ENCODE measurements at places on chromosomes 2 and 18.

DNA sequence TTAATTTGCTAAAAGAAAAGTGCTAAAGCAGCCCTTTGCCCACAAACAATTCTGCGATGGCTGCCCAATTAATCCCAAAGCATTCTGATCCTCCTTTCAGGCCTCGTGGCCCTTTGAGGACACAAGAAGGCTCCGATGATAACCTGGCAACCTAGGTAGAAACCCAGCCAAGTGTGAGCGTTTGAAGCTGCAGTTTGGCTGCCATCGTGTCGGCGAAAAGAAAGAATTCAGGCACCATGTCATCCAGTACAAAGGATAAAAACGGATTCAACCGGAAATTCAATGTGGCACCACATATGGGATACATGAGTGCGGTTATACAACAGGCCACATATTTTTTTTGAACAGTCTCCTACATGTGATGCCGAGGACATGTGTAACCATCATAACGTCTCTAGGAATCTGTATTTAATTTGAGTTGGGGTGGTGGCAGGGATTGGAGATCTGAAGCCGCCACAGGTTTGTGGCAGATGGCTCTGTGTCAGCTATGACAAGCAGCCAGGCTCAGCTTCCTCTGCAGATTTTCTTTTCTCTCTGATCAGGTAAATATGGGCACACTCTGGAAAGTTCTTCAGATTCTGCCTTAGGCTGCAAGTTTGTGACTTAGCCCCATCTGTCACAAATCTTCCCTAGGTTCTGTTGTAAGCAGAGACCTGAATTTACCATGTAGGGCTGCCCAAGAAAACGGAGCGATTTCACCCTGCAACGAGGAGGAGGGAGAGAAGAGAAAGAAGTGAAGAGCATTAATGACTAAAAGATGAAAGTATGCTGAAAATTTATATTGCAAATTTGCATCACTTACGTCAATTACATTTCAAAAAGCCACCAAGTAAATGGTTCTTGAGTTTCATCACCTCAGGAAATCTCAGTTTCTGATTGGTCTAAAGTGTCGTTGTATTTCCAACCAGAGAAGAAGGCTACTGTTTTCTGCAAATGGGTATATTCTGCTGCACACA is 573.2 kb downstream of the ZEB2 start:
- DNase-seq, result no peak

GRCh38 chr18:60130284-60130683 is 230.5 kb downstream of the PMAIP1 start:
- DNase-seq, result no peak

DNA sequence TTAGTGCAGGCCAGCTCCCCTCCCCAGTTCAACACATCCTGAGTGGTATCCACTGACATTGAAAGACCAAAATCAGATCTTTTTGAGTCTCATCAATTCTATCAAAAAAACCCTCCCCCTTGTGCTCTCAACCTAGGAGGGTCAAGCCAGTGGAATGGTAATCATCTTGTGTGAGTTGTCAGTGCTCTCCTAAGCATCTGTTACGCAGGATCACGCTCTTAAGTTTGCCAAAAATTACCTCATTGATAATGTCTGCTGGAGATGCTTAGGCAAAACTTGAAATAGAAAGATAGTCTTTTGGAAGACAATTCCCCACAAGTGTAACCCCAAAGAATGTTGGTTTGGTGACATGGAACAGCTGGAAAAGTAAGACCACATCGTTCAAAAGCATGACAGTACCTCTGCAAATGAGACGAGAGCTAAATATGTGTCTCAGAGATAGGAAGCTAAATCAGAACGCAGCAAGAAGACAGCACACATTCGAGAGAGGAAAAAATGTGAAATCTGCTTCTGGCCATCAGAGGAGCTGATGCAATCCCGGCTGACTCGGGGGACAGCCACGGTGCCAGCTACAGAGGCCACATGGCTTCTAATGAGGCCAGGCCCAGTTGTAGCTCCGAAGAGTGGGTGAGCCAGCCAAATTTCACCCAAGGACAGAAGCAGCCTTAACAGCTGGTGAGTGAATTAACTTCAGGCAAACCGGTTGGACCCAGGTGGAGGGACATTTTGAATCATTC is 753.9 kb downstream of the RNF144A start:
- no peak for DNase-seq

DNA sequence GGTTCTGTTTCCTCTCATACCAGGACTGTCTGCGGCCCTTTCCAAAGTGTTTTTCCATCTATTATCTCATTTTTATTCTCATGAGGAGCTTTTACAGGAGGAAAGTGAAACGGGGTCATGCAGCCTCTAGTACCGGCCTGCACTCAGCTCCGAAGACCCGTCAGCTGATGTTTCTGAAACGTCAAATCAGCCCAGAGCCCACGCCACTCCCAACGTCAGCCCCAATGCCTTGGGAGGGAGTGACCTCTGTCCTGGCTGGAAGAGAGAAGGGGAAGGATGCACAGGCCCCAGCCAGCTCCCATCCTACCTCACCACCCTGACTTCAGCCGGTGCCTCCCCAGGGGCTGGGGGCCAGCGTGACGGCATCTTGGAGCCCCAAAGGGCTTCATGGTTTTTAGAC is 58.5 kb downstream of the ADCY3 start:
- DNase-seq, result no peak

- no peak for DNase-seq
These were observed 10.4 kb upstream of the NPAS2 start for GRCh38 chr2:100809506-100809905.

DNA sequence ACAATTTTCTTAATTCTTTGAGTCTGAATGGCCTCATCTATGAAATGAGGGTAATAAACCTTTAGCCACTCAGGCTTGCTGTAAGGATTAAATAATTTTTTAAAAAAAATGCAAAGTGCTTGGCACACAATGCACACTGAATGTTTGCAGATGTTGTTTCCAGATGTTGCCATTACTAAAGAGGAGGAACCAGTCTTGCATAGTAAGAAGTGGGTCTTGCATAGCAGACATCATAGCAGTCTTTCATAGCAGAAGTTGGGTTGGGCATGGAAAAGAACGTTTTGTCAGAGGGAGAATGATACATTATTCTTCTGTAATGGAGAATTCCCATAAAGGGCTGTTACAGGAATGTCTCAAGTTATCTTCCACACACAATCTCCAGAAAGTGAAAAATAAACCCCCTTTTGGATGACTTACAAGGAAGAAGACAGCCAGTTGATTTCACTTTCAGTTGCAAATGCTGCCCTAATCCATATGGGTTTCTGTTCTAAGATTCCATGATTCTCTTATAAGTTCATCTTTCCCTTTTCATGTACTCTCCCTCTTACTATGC is 327.7 kb downstream of the SUCLG1 start:
- no peak for DNase-seq

- DNase-seq, result no peak
These were observed 164.3 kb downstream of the MIB1 start for GRCh38 chr18:21904856-21905255.

DNA sequence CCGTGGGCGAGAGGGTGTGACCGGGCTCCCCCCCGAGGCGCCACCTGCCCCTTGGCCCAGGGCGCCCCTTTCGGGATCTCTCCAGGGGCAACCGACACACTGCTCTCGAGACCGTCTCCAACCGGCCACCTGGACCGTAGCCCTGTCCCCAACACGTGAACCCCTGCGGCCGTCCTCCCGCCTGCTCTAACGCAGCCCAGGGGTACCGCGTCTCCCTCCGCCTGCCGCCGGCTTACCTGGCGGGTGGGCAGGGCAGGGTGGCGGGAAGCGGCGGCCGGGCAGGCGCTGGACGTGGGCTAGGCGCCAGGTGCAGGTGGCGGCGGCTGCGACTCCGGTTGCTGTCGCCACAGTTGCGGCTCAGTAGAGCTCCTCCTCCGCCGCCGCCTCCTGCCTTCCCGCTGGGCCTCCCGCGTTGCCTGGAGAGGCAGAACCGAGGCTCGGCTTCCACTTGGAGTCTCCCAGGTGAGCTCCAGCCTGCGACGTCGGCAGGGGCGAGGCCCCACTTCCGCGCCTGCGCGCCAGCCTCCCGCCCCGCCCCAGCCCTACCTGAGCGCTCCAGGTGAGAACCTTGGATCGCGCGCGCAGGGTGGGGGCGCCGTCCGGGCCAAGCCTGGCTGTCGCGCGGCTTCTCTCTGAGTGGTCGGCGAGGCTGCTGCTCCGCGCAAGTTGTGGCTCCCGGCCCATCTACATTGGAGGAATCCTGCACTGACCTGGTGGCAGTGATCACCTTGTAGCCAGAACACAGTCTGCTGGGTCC is at the start of gene GALNT3:
GALNT3 (minus strand) TSS at position 469 of the 757 bp plus-strand sequence. CDS start 23,547 bp downstream, outside the sequence.
- DNase-seq, result peak; percentile 44

DNA sequence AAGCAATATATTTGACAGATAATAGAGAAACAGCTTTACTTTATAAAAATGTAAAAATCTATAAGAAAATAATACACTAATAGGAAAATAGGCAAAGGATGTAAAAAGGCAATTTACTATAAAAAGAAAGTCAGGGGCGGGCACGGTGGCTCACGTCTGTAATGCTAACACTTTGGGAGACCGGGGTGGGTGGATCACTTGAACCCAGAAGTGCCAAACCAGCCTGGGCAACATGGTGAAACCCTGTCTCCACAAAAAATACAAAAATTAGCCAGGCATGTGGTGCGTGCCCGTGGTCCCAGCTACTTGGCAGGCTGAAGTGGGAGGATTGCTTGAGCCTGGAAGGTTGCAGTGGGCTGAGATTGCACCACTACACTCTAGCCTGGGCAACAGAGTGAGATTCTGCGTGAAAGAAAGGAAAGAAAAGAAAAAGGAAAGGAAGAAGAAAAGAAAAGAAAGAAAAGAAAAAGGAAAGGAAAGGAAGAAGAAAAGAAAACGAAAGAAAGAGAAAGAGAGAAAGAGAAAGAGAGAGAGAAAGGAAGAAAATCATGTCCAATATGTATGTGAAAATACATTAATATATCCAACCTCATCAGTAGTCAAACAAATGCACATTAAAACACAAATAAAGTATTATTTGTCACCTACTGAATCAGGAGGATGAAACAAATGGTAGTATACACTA is 65.1 kb downstream of the ADD2 start:
- DNase-seq, result no peak

DNA sequence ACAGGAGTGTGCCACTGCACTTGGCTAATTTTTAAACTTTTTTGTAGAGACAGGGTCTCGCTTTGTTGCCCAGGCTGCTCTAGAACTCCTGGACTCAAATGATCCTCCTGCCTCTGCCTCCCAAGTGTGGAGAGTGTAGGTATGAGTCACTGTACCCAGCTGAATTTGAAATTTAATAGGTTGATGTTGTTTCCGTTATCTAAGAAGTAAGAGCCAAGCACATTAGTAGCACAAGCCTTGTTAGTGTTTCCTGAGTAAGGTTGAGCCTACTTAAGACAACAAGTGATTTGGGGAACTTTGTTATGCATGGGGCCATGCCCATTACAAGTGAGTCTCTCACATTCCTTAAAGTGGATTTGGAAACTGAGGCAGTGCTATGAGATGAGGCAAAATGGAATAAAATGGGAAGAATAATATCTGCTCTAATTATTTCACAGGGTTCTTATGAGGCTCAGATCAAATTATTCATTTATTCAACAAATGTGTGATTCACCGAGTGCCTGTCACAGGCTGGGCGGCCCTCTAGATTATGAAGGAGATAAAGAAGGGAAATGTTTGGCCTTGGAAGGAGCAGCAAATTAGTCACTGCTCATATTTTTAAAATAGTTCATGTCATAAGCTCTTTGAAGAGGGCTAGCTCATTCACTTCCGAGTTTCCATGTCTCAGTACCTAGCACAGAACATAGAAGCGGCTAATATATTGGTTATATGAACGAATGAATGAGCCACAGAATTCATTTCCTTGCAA is 217.2 kb downstream of the LDLRAD4 start:
- no peak for DNase-seq

DNA sequence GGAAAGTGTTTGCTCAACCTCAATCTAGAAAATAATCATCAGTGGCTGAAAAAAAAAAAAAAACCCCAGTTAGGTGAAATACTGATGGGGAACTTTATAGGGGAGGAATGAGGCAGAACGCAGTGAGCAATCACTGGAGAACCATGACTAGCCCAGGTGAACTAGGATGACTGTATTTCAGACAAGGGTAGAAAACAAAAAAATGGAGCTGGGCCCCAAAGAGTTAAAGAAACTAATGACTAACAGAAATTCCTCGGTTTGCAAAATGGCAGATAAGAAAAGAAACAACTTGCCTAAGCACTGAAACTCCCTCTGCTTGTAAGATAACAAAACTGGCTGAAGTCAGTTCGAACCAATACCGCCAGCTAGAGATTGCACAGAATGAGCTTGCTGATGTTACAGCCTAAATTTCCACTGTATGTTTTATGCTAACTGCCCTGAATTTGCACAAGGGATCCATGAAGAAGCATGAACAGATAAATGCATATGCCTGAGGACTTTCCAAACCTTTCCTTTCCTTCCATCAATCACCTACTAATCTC is 245.9 kb downstream of the METTL4 start:
- no peak for DNase-seq

DNA sequence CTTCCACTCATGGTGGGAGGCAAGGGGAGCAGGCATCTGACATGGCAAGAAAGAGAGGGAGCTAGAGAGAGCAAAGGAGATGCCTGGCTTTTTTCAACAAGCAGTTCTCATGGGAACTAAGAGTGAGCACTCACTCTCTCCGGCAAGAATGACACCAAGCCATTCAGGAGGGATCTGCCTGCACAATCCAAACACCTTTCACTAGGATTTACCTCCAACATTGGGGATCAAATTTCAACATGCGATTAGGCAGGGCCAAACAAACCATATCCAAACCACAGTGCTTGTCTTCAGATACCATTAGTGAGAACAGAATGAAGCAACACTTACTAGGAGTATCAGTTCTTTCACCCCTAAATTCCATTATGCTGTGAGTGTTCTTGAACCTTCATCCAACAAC is 77.3 kb downstream of the FIGN start:
- DNase-seq, result peak; percentile 24

DNA sequence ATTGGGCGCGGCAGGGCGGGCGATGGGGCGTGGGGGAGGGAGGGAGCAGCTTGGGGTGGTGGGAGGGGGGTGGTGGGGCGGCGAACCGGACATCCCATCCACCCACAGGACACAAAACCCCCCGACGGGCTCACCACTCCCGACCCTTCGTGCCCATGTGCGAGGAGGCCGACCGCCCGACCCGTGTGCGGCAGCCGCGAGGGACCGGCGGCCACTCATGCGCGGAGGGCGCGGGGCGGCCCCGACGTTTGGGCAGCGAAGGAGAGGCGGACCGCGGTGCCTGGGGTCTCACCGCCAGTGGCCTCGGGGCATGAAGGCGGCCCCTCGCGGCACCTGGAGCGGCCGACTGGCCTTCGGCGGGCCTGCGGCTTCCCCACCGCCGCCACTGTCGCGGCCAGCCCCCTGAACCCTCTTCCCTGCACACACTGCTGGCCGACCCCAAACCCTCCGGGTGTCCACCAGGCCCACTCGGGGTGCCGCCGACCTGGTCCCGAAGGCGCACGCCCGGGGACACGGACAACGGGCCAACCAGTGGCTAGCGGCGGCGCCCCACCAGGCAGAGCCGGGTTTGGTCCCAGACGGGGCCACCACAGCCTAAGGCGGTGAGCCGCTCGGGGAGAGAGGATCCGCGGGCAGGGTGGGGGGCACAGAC is 94.6 kb upstream of the ANKRD30BL start:
- no peak for DNase-seq

DNA sequence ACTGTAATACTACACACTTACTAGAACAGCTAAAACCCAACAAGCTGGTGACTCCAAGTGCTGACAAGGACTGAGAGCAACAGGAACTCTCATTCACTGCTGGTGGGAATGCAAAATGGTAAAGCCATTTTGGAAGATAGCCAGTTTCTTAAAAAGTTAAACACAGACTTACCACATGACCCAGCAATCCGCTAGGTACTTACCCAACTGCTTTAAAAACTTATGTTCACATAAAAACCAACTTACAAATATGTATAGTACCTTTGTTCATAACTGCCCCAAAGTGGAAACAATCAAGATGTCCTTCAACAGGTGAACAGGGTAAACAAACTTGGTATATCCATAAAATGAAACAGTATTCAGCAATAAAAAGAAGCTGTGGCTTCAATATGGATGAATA is 153.1 kb upstream of the ZFP36L2 start:
- DNase-seq, result no peak
